ENCODE measurements at places on chromosomes 3 and 15. TPM values are rescaled to one million over a fixed set of nuclear protein-coding genes. Genes with fewer than 3 reads are reported as not detected.

- no peak for DNase-seq
Observed at GRCh38 chr3:50167069-50167840, 12.1 kb downstream of the SEMA3F start.

DNA sequence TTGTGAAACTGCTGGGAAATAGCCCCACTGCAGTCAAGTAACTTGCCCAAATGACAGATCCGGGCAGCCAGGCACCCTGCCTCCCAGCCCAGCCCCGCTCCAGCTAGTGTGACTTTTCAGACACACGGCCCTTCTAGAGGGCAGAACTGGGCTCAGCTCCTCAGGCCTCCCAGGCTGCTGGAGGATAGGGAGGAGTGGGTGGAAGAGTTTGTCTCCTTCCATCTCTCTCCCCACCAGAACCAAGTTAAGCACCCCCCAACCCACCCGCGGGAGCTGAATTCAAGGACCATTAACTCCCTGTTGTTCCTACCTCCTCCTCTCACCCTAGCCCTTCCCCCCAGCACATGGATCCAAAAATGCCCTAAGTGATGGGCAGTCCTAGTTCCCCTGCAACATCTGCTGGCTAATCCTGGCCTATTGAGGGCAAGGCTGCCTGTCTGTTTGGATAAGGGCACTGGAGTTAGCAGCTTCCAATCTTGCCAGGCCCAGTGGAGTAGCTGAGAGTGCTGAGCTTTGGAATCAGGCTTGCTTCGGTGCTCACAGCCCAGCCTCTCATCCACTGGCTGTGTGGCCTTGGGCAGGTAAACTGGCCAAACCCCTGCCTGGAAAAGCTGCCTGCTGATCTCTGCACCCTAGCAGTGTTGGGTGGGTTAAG lies 3.1 kb downstream of the CCDC33 start:
- DNase-seq = no peak

- no peak for DNase-seq
Observed at GRCh38 chr3:118059096-118059495, 975.5 kb downstream of the IGSF11 start.

- no peak for DNase-seq
Observed at GRCh38 chr15:45106002-45106790, 7.8 kb downstream of the DUOX2 start.

DNA sequence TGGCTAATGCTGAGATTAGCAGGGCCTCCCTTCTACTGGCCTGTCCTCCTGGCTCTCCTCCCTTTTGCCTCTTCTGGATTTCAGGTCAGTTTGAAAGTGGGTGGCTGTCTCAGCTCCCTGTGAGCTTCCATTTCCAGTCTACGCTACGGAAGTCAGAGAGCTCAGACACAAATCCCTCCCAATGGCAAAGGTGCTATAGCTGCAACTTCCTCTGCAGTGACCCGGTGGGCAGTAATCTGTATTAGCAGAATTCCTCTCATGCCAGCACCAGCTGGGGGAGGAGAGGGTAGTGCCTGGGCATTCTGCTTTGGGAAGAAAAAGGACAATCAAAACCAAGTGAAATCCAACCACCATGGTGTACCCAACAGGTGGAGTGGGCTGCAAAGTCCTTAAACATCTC lies 171.4 kb downstream of the STT3B start:
- no peak for DNase-seq

- DNase-seq = no peak
Observed at GRCh38 chr15:32709295-32710033, 8.3 kb upstream of the GREM1 start.

- no peak for DNase-seq
Observed at GRCh38 chr3:60169755-60170154, 1081.5 kb downstream of the FHIT start.

DNA sequence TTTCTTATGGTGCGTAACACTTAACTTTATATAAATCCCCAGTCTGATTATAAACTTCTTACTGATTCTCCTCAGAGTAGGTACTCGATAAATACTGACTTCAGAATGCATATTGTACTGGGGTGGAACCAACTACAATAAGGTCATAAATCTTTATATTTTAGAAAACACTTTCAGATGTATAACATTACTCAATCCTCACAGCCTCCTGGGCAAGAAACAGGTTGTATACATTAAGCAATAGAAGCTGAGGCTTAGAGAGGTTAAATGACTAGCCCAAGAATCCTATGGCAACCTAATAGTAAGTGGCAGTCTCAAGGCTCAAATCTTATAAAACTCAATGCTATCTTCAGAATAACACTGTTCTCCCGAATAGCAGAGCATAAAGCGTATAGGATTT lies 9.1 kb downstream of the VPS13C start:
- DNase-seq = no peak

DNA sequence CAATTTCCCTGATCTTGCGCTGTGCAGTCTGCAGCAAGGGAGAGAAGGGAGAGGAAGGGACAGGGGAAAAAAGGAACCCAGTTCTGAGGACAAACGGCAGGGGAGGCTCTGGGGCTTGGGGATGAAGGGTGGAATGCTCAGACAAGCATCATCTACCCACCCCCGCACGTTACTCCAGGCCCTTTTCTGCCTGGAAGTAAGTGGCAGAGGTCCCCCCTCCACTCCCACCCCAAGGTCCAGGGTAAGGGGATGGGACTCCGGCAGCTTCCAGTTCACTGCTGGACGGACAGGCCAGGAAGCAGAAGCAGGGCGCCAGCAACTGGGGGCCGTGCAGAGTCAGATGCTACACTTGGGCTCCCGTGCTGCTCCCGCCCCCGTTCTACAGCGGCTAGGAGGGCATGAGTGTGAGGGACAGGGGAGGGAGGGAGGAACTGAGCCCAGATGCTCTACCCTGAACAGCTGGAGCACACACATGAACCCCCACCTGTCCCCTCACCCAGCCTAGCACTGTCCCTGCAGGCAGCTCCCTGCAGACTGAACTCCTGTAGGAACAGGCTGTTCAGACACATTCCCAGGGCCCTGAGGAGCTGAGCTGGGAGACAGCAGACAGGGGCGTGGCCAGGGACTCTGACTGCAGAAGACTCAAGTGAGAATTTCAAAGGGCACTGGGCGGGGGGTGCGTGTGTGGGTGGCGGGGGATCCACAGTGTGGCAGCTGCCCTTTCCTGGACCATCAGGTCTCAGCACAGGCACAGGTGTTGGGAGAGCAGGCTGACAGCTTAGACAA lies 59.7 kb downstream of the SENP2 start:
- DNase-seq = no peak

The TLR9 gene
- 0.15 TPM for total RNA-seq

The GFM1 gene
- 38.7 TPM for total RNA-seq

The SNTN gene
- not detected for total RNA-seq

The TXNRD3 gene
- total RNA-seq = 19.3 TPM

The CEMIP gene
- 3.5 TPM for total RNA-seq

The RBP2 gene
- not detected for total RNA-seq

The CPLX3 gene
- total RNA-seq = not detected

The APOD gene
- 0.76 TPM for total RNA-seq

Measured in HCT116 (cell line).